ENCODE measurements at places on chromosomes 4 and X.

GRCh38 chr4:123870216-123870876 lies 473.8 kb downstream of the SPRY1 start:
- DNase-seq: no peak

DNA sequence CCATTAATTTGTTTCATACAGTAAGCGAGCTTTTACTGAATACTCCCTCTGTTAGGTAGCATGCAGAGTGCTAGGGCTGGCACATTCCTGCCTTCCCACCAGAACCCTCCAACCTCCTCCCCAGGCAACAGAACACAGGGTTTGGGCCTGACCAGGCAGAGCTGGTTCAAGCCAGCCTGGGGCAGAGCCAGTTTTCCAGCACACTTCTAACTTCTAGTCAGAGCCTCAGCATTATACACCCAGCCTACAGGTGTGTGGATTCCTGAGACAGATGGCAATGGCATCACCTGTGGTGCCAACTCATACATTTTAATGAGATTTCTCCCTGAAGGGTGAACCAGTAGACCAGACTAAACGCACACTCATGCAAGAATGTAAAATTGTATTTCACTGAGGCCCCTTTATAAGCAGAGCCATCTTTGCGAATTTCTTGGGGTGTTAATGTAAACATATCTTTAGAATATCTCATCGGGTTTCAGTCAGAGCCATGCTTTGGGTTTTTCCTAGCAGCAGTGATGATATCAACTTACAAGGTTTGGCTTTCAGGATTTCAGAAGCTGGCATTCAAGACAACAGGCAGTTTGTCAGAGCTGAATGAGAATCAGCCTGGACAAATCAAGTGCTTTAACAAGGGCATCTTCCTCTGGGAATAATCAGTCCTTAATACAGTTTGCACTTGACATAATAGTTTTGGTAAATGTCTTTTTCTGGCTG lies 92.0 kb downstream of the GATB start:
- DNase-seq: no peak

DNA sequence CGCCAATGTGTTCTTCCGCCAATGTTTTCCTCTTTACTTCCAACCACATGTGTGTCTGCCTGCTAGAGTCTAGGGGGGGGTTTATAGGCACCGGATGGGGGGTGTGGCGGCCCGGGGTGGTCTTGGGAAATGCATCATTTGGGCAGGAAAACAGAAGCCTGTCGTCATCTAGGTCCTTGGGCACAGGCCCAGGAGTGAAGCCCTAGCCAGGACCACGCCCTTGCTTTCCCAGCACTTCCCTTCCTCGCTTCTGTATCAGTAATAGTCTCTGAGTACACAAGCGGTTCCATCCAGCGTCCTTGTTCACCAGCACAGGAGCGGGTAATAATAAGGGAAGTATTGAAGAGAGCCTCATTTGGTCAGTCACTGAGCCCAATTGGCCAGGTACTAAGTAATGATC lies 74.5 kb downstream of the QDPR start:
- no peak for DNase-seq

DNA sequence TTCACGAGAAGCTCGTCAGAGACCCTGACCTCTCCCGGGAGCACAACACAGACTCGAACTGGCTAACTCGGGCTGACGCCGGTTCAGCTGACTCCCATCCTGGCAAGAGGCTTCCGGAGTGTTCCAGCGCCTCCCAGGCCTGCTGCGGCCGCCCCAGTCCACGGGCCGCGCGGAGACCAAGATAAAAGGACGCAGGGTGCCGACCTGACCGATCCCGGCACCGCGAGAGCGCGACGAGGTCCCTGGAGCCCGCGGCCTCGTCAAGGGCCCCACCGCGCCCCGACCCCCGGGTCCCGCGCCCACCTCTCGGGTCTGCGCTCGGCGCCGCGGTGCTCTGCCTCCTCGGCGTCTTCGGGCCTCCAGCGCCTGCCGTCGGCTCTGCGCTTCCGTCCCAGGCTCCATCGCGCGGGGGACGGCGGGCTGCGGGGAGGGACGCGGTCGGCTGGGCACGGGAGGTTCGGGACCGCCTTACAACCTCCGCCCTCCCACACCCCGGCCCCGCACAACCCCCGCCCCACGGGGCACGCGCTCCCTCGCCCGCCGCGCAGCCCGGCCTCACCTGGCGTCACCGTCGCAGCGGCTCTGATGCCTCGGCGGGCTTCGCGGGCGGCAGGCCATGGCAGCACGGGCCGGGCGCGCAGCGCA lies 426 bp downstream of the SLBP start:
- DNase-seq: peak; percentile 52

DNA sequence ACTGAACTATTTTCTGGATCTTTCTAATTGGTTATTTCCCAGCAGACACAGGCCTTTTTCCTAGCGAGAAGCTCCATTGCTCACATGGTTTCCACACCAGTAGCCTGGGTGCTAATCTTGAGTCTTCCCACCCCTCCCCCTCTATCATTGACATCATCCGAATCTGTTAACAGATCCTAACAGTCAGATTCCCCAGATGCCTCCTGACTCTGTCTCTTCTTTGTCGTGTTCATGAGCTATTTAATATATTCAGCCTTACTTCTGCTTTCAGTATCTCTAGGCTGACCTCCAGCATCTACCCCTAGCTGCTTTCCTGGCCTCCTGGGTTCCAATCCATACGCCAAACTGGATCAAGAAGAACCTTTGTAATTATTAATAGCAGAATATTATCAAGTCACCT lies 85.0 kb downstream of the CLNK start:
- no peak for DNase-seq

- peak; percentile 61 for DNase-seq
These were observed 5.9 kb downstream of the IRAK1 start for GRCh38 chrX:154013614-154014360.

DNA sequence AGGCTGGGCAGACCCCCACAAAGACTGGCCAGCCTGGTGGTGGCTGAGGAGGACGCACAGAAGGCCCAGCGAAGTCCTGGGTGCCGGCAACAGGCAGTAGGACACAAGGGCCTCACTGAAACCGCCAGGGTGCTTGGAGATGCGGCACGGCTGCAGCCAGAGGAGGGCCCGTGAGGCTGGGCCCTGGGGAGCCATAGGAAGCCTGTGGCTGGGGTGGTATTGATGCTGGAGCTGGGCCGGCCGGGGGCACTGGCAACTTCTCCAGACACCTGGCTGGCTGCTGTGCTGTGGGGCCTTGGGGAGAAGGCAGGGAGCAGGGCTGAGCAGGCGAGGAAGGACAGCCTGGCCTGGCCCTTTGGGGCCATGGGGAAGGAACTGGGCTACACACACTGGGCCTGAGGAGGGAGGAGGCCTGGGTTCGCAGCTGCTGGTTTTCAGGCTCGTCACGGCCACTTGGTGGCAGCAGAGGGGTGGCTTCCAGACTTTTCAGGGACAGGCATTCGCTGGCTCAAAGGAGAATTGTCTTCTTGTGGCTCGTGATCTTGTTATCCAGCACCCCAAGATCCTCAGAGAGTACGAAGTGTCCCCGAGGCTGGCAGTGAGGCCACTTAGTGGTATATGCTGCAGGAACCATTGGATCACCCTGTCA lies 37.2 kb downstream of the ATP2B3 start:
- DNase-seq: peak; percentile 65

GRCh38 chr4:1712216-1713002 lies at the start of gene SLBP:
Gene SLBP, minus strand, starts transcription at chr4:1712319. Its CDS starts 131 bp downstream, at chr4:1712188.
- peak; percentile 99 for DNase-seq

DNA sequence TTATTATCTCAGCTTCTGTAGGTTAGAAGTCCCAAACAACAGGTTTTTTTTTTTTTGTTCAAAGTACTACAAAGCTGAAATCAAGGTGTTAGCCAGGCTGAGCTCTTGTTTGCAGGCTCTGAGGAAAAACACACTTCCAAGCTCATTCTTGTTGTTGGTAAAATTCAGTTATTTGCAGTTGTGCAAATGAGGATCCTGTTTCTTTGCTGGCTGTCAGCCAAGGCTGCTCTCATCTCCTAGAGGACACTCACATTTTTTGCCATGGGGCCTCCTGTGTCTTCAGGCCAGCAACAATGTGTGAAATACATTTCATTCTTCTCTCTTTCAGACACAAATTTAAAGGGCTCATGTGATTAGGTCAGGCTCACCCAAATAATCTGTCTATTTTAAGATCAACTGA lies 60.3 kb upstream of the HSD17B10 start:
- DNase-seq: peak; percentile 54

DNA sequence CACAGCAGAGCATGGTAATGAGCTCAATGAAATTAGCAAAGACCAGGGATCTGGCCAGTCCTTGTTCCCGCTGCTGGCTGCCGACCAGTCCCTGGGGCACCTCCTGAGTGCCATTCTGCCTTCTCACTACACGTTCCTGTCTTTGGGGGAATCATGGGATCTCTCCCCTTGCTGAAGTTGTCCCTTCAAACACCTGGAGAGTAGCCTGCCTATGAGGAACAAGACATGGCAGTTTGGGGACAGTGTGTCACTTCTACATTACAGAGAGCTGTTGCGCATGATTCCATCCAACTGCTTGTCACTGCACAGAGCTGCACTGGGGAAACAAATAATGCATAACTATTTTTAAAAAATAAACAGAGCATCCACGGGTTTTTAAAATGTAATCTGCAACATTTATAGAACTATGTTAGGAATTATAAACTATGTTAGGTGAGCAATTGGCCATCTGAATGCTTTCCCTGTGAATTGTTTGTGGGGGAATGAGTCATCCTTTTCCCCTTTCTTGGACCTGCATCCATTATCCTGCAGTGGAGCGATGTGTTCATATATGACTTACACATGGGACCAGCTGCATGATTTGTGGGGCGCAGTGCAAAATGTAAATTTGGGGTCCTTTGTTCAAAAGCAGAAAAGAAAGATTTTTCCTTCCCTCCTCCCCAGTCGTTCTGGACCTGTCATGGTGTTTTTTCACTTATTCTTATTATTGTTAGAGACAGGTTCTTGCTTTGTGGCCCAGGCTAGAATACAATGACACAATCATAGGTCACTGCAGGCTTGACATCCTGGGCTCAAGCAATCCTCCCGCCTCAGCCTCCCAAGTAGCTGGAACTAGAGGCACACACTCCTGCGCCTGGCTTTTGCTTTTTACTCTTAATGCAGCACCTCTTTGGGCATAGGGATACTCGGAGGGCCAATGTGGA lies 115.0 kb upstream of the TBL1X start:
- DNase-seq: no peak

DNA sequence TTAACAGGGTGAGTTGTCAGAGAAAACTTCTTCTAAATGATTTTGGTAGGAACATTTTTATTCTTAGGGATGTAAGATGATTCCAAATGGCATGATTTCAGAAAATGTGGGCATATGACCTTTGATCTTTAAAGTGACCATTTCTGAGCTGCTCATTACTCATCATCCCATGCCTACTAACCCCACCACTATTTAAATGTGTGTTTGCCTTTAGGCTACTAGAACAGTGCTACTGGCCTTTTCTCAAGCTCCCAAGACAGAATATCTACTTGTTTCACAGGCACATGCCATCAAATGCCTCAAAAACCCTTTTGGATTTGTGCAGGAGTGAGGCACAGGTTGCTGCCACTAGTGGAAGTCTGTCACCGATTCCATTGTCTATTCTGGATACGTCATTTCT lies 428.2 kb downstream of the ADAM29 start:
- DNase-seq: no peak

DNA sequence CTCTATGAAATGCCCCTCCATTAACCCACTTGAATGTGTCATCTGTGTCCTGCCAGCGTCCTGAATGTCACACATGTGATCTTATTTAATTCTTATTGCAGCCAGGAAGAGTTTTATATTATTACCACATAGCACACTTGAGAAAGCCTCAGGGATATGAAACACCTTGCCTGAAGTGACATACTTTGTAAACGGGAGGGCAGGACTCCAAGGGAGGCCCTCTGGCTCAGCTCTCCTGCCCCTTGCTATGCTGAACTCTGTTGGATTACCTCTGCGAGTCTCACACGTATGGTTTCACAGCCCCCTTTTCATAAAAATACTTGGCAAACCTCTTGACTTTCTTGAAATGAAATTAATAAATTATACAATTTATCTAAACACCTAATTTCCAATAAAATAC lies 11.1 kb upstream of the ZCCHC4 start:
- no peak for DNase-seq

- no peak for DNase-seq
These were observed 15.0 kb upstream of the HOPX start for GRCh38 chr4:56696056-56696455.

- no peak for DNase-seq
These were observed 453.9 kb upstream of the ZFP42 start for GRCh38 chr4:187541666-187542065.

DNA sequence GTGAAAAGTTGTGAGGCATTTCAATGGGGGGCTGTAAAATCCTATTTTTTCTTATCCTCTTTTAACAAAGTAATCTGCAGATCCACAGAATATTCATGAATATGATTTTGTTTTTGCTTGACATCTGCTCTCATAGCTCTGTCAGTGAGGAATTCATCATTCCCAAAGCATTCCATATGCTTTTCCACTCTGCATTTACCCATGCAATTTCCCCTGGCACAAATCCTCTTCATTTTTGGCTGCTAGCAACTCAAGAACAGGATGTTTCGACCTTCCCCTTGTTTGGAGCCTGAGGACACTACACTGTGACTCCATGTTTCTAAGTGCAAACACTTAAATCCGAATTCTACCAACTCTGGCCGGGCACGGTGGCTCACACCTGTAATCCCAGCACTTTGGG lies 48.5 kb downstream of the KLHL15 start:
- DNase-seq: no peak

- no peak for DNase-seq
These were observed 193.5 kb downstream of the CFAP299 start for GRCh38 chr4:80529026-80529425.

DNA sequence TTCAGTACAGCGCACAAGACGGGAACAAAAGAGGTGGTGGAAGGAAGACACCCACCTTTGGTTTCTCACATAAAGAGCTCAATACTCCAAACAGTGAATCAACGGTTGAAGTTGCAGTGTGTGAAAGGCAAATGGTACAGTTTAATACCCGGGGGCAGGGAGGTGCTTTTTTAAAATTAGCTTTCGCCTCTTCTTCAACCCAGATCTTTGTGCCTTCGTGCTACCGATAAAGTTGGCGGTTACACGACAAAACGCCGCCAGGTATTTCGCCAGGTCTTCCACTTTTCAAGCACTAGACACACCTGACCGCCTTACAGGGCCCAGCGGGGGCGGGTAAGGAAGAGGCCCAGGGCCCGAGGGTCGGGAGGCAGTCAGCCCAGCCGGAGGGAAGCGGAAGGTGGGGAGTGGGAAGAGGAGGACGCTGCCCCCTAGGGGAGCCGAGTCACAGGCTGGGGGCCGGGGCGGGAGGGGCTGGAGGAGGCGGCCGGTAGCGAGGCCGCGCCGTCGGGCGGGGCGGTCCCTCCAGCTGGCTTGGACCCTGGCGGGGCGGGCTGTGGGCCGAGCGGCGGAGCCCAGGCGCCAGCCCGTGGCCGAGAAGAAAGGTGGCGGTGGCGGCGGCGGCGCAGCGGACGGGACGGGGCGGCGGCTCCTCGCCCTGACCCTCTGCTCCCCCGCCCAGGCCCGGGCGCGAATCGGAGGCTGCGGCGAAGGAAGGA lies 16.0 kb downstream of the UTP3 start:
- DNase-seq: peak; percentile 83

GRCh38 chr4:159016593-159017024 lies 86.3 kb upstream of the RAPGEF2 start:
- no peak for DNase-seq

DNA sequence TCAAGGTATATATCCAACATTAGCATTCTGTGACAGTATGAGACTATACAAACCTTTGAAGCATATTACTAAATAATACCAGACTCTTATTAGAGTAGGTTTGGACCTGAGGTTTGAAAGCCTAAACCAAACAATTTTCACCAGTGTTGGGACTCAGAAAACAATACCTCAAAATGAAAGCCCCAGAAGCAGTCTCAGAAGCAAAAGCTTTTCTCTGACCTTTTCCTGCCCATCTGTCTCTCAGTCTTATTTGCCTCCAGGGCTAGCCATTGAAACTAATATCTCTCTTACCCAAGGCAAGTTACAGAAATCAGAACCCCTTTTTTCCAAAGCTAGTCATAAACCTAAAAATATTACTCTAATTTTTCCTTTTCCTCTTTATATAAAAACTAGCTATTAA lies 163.3 kb downstream of the PTCHD1 start:
- no peak for DNase-seq
